ENCODE measurements at places on chromosomes 3 and 15. TPM values are rescaled to one million over a fixed set of nuclear protein-coding genes. Genes with fewer than 3 reads are reported as not detected.

DNA sequence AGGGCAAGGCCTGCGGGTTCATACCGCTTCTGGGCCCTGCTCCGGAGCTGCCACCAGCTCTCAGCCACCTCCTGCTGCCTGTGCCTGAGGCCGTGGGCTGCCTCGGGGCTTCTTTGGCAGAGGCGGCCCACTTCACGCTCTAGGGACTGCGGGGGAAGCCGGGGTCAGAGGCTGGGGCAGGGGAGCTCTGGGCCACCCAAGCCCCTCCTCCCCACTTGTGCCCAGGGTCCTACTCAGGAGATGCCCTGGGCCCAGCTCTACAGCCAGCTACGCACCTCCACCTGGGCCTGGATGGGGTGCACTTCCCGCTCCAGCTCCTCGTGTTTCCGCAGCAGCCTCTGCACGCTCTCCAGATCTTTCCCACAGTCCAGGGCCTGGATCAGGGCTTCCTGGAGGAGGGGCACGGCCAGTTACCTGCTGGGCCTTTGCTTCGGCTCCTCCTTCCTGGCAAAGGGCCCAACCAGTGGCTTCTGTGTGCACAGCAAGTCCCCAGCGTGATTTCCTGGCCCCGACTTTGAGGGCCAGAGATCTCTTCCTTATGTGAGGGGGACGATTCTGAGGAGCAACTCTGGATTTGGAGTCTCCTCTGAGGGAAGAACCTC is 24.0 kb downstream of the PLA2G4B start:
- DNase-seq: peak; percentile 59
- H3K27me3 ChIP-seq: no peaks in the 10 kb centered on the region
- H3K4me1 ChIP-seq: no peaks in the 10 kb centered on the region
- H3K4me3 ChIP-seq: no peak overlapping the region

DNA sequence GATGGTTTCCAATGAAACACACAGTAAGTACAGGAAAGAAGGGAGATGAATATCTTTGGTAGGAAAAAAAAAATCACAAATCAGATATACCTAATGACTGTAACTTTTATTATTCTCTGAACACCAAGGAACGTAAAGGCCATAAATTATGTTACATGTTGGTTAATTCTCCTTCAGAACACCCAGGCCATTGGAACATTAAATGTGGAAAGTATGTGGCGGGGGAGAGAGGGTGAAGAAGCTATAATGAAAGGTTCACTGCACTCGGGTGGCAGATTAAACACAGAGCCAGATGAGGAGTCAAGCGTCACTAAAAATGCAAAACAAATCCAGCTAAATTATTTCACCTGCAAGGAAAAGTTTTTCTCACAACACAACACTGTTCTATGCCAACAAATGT is 193.8 kb downstream of the FHIT start:
- H3K36me3 ChIP-seq: no peaks in the 10 kb centered on the region
- H3K4me1 ChIP-seq: no peaks in the 10 kb centered on the region
- no peak overlapping the region for H3K4me3 ChIP-seq
- H3K27me3 ChIP-seq: no peaks in the 10 kb centered on the region

RETNLB gene
- total RNA-seq: 11.4 TPM

- no peak overlapping the region for H3K4me3 ChIP-seq
- no peak for DNase-seq
- H3K27ac ChIP-seq: no peak overlapping the region
- H3K36me3 ChIP-seq: no peaks in the 10 kb centered on the region
- no peaks in the 10 kb centered on the region for H3K27me3 ChIP-seq
Observed at GRCh38 chr3:153600896-153601295, 438.9 kb downstream of the RAP2B start.

DNA sequence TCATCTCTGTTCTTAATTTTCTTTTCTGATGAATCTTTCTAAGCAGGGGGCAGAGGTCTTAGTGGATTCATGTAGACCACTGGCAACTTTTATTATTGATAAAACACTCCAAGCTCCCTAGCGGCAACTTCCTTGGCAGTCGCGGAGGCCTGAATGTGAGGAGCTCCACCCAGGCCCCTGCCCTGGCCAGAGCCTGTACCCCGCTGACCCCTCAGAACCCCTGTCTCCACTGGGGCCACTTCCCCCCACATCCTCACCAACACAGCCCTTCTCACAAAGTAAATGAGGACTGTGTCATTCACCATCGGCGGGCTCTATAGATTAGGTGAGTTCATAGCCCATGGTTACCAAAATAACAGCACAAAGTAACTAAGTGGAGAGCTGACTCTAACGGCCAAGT is 111.6 kb downstream of the TPRA1 start:
- H3K27me3 ChIP-seq: no peaks in the 10 kb centered on the region
- no peak overlapping the region for H3K27ac ChIP-seq
- H3K36me3 ChIP-seq: no peaks in the 10 kb centered on the region
- DNase-seq: no peak
- no peaks in the 10 kb centered on the region for H3K4me1 ChIP-seq

DNA sequence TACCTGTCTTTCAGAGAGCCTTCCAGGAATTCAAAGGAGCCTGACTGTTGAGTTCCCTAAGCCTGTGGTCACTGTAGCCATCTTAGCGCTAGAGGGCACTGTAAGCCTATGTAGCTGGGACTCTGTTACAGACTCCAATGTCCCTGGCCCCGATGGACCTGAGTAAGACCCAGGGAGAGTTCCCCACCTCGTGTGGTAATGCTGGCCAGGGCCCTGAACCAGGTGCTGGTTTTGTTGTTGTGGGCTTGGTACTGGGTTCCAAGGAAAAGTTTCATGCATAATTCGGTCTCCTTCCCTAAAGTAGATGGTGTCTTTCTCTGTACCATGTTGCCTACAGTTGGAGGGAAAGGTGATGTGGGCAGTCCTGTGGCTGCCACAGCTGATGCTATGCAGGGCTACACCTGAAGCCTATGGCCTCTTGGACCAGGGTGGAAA is 32.4 kb downstream of the CDAN1 start:
- no peak overlapping the region for H3K27ac ChIP-seq
- H3K36me3 ChIP-seq: no peaks in the 10 kb centered on the region
- H3K27me3 ChIP-seq: no peaks in the 10 kb centered on the region
- H3K4me3 ChIP-seq: no peak overlapping the region

GRCh38 chr15:94887391-94887790 is 656.0 kb downstream of the MCTP2 start:
- no peaks in the 10 kb centered on the region for H3K36me3 ChIP-seq
- no peaks in the 10 kb centered on the region for H3K4me1 ChIP-seq
- H3K27ac ChIP-seq: no peak overlapping the region
- no peaks in the 10 kb centered on the region for H3K27me3 ChIP-seq
- no peak overlapping the region for H3K4me3 ChIP-seq

- peak overlapping the region; percentile 62 for H3K27ac ChIP-seq
- H3K27me3 ChIP-seq: no peaks in the 10 kb centered on the region
- no peaks in the 10 kb centered on the region for H3K36me3 ChIP-seq
- no peaks in the 10 kb centered on the region for H3K4me1 ChIP-seq
- no peak overlapping the region for H3K4me3 ChIP-seq
Observed at GRCh38 chr3:111802163-111802625, 56.9 kb upstream of the PHLDB2 start.

GRCh38 chr15:70080347-70080746 is 17.4 kb downstream of the TLE3 start:
- H3K4me1 ChIP-seq: peaks cover 11% of the 10 kb centered on the region
- DNase-seq: no peak
- no peak overlapping the region for H3K27ac ChIP-seq
- no peaks in the 10 kb centered on the region for H3K27me3 ChIP-seq
- no peaks in the 10 kb centered on the region for H3K36me3 ChIP-seq
- no peak overlapping the region for H3K4me3 ChIP-seq

FEZF2 gene
- not detected for total RNA-seq

- no peaks in the 10 kb centered on the region for H3K4me1 ChIP-seq
- H3K27ac ChIP-seq: no peak overlapping the region
- no peaks in the 10 kb centered on the region for H3K27me3 ChIP-seq
- no peak overlapping the region for H3K4me3 ChIP-seq
- H3K36me3 ChIP-seq: no peaks in the 10 kb centered on the region
- DNase-seq: no peak
Observed at GRCh38 chr15:32730677-32731654, 13.2 kb downstream of the GREM1 start.

CCR3 gene
- not detected for total RNA-seq

DNA sequence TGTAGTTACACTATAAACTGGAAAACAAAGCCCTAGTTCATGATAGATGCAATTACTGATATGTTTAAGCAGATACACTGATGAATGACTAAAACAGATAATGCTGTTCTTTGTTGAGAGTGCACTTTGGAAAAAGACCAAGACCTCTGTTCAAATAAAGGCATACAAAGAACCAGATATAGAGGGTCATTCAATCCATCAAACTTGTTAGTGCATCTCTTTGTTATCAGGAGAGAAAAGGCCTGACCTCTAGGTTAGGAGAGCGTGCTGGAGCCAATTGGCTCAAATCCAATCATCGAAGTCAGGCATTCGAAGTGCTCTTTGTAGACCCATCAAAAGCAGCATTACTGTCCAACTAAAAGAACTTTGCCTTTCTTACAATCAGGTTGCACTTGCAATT is 124.2 kb downstream of the TFG start:
- no peak overlapping the region for H3K27ac ChIP-seq
- H3K4me3 ChIP-seq: no peak overlapping the region
- no peaks in the 10 kb centered on the region for H3K27me3 ChIP-seq
- H3K36me3 ChIP-seq: no peaks in the 10 kb centered on the region
- no peak for DNase-seq
- H3K4me1 ChIP-seq: no peaks in the 10 kb centered on the region

DNA sequence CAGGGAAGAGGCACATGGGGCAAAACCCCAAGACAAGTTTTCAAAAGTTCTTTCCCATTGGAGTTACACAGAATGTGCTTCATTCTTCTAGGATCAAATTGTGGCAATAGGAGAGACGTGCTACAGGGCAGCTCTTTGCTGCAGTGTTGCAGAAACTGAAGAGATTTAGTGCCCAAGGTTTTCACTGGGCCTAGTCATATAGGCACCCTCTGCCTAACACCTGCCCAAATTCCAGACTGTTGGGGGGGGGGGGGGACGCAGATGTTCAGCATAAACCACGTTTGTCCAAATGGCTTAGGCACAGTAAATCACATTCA is 346.8 kb upstream of the ZNF717 start:
- H3K36me3 ChIP-seq: no peaks in the 10 kb centered on the region
- no peak for DNase-seq

DNA sequence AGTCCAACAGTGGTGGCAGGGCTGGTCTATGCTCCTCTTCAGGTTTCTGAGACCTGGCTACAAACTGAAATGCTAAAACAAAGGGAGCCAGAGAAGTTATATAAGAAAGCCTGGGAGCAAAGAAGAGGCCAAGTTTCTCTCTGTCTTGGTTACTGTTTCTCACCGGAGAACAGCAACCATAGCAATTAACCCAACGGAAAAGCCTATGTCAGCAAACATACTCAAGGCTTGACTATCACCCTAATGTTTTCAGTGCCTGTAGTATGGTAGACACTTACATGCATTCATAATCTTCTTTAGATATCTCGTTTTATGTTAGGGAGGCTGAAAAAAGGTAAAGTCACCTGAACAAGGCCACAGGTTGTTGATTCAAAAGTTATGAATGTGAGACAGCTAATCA is 86.3 kb upstream of the CLSTN2 start:
- no peak overlapping the region for H3K27ac ChIP-seq
- no peaks in the 10 kb centered on the region for H3K4me1 ChIP-seq
- H3K4me3 ChIP-seq: no peak overlapping the region
- no peaks in the 10 kb centered on the region for H3K36me3 ChIP-seq

DNA sequence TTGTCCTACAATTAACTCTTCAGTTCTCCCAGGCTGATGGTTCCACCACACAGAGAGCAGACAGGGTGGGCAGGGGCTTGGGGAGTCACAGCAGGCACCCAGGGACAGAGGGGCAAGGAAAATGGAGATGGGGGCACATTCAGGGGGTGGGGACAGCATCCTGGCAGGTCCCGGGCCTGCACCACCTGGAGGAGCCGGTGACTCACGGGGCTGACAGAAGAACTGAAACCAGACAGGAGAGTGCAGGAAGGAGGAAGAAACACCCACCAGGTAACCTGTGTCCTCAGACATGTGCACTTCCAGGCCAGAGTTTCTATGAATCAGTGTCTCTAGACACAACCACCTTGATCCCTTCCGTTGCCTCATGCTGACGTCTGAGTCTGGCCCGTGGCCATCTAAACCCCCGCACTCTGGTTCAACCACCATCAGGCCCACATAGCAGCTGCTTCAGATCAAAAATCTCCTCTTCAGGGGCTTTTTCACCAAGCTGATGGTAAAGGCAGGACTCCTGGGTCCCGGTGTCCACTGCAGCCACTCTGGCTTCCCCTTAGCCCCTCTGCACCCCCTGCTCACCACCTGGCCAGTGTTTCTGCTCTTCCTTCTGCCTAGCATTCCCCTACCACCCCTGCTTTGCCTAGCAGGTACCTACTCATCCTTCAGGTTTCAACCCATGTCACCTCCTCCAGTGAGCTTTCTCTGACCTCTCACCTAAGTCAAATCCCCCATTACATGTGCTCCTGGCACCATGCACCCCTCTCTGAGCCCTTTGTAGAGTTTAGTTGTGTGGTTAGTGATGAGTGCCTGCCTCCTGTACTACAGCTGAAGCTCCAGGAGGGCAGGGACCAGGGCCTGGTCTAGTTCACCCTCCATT is 16.5 kb upstream of the CYP11A1 start:
- H3K4me3 ChIP-seq: no peak overlapping the region
- peak overlapping the region; percentile 81 for H3K27ac ChIP-seq
- H3K36me3 ChIP-seq: no peaks in the 10 kb centered on the region
- no peaks in the 10 kb centered on the region for H3K27me3 ChIP-seq
- peaks cover 20% of the 10 kb centered on the region for H3K4me1 ChIP-seq

GRCh38 chr3:160398820-160399124 is 253 bp downstream of the IFT80 start:
- peak overlapping the region; percentile 79 for H3K4me3 ChIP-seq
- DNase-seq: no peak
- H3K27ac ChIP-seq: peak overlapping the region; percentile 84

- H3K4me3 ChIP-seq: no peak overlapping the region
- H3K27ac ChIP-seq: no peak overlapping the region
- H3K36me3 ChIP-seq: peaks cover 39% of the 10 kb centered on the region
- DNase-seq: no peak
- no peaks in the 10 kb centered on the region for H3K4me1 ChIP-seq
- no peaks in the 10 kb centered on the region for H3K27me3 ChIP-seq
Observed at GRCh38 chr3:193693774-193694173, 100.8 kb downstream of the OPA1 start.

- H3K27me3 ChIP-seq: no peaks in the 10 kb centered on the region
- DNase-seq: no peak
- no peak overlapping the region for H3K4me3 ChIP-seq
- H3K36me3 ChIP-seq: no peaks in the 10 kb centered on the region
- H3K27ac ChIP-seq: no peak overlapping the region
- no peaks in the 10 kb centered on the region for H3K4me1 ChIP-seq
Observed at GRCh38 chr15:94439158-94439557, 207.8 kb downstream of the MCTP2 start.
